ENCODE measurements at places on chromosomes 12 and 14.
A peak's percentile ranks its signal among the peaks of the same experiment; 100 is the strongest.

GRCh38 chr12:14307004-14307403 lies 58.5 kb upstream of the ATF7IP start:
- DNase-seq, result no peak

GRCh38 chr12:78420991-78421390 lies 443.6 kb upstream of the SYT1 start:
- no peak for DNase-seq

GRCh38 chr12:99311373-99311772 lies 336.2 kb upstream of the GARIN6 start:
- DNase-seq, result no peak

- DNase-seq, result no peak
Observed at GRCh38 chr12:63068857-63069442, 82.1 kb downstream of the AVPR1A start.

GRCh38 chr12:92304371-92305055 lies 158.9 kb upstream of the BTG1 start:
- no peak for DNase-seq

- DNase-seq, result no peak
Observed at GRCh38 chr12:468671-469389, 9.1 kb downstream of the B4GALNT3 start.

- DNase-seq, result no peak
Observed at GRCh38 chr14:41154143-41154807, 452.4 kb upstream of the LRFN5 start.

- no peak for DNase-seq
Observed at GRCh38 chr12:51740536-51740935, 108.0 kb downstream of the FIGNL2 start.

GRCh38 chr14:61048640-61049039 lies 67.6 kb downstream of the SLC38A6 start:
- no peak for DNase-seq

- DNase-seq, result peak; percentile 36
Observed at GRCh38 chr12:98594050-98594835, 757 bp downstream of the SLC25A3 start.

GRCh38 chr12:24632466-24632865 lies 316.4 kb downstream of the BCAT1 start:
- no peak for DNase-seq

- no peak for DNase-seq
Observed at GRCh38 chr12:24977711-24978110, 28.8 kb upstream of the BCAT1 start.

GRCh38 chr12:6049992-6050391 lies 74.5 kb downstream of the VWF start:
- DNase-seq, result no peak

- DNase-seq, result no peak
Observed at GRCh38 chr12:15837141-15837790, 44.9 kb upstream of the STRAP start.

DNA sequence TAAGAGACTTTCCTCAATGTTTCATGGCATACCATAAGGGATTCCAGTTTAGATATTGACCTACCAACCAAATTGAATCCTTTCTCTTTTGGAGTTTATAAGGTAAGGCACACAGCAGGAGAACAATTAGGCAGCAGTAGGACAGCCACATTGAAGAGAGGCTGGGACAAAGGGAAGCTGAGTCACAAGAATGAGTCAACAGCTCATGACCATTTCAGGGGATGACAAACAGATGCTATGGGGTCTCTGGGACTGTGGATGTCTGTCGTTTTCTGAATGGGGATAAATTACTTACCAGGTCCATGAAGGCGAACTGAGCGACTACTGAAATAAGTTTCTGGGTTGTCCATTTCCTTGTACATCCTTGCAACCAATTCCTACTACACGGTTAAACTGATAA lies 48.6 kb upstream of the E2F7 start:
- no peak for DNase-seq

DNA sequence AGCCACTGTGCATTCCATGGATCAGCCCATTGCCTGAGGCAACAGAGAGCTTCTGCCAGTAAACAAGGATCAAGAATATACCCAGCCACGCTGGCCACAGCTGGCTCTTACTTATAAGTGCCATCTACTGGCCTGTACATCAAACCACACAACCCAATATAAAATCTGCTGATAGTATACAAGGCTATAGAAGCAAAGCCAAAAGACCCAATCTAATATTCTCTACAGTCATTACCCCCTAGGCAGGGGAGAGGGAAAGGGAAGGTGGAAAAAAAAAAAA lies 4.4 kb upstream of the FAM186B start:
- no peak for DNase-seq

GRCh38 chr12:92105676-92106075 lies 40.0 kb downstream of the BTG1 start:
- DNase-seq, result no peak

GRCh38 chr12:108856170-108856427 lies 1.3 kb downstream of the SSH1 start:
- DNase-seq, result no peak

DNA sequence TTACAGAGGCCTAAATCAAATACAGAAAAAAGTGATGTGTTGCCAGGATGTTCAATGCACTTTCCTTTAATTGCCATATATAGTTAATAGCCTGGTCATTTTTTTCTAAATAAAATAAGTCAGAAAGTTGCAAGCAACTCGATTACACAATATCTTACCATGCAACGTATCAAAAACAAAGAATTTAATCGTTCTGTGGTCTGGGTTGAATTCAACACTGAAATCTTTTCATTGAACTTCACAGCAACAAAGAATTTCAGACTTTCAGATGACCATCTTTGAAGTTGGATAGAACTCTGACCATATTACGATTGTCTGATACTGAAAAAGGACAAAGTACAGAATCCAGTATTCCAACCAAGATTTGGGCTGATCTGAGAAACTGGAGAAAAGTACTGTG lies 231.9 kb downstream of the SLC25A21 start:
- DNase-seq, result no peak

- no peak for DNase-seq
Observed at GRCh38 chr14:83347874-83348273, 1814.2 kb upstream of the SEL1L start.

DNA sequence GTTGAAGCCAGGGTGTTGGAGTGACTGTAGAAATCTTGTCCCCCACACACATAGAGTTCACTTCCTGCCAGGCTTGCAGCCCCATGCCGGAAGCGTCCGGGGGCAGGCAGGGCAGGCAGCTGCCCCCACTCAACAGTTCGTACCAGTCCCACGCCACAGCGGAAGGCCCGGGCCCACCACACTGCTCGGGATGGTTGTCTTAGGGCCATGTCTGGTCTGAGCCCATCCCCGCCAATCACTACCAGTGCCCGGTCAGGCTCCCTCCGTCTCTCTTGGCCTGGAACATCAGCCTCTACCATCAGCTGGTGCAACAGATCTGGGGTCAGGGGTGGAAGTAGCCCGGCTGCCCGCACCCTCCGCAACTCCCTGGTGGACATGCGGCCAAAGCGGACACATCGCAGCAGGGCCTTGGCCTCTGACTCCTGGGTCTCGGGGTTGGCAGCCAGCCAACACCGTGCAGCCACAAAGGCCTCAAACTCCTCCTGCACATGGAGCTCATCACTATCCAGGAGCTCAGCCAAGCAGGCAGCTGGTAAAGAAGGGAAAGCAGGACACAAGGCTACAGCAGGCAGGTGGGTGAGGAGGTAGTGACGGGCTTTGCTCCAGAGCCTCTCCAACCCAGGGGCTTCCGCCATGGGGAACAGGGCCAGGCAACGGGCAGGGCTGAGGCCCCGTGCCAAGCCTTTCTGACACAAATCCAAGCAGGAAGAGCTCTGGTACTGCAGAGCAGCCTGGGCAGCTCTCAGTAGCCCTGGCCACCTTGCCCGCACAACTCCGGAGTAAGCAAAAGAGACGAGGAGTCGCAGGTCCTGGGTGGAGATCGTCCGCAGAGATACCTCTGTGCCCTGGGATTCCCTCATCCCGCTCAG lies 5.9 kb downstream of the KLHL33 start:
- no peak for DNase-seq

DNA sequence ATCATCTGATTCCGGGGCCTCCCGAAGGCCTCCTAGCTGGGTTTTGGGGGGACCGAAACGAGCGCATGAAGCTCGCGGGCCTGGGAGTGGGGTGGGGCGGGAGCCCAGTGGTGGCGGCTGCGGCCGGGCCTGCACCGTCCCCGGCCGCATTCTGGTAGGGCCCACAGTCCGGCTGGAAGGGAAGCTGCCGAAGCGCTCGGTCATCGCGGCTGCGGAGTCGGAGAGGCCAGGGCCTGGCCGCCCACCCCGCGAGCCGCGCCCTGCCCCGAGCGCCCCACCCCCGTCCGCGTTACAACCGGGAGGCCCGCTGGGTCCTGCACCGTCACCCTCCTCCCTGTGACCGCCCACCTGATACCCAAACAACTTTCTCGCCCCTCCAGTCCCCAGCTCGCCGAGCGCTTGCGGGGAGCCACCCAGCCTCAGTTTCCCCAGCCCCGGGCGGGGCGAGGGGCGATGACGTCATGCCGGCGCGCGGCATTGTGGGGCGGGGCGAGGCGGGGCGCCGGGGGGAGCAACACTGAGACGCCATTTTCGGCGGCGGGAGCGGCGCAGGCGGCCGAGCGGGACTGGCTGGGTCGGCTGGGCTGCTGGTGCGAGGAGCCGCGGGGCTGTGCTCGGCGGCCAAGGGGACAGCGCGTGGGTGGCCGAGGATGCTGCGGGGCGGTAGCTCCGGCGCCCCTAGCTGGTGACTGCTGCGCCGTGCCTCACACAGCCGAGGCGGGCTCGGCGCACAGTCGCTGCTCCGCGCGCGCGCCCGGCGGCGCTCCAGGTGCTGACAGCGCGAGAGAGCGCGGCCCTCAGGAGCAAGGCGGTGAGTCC lies at the start of gene KLC1:
KLC1 (plus strand) TSS at position 528 of the 819 bp plus-strand sequence. CDS start 25,354 bp downstream, outside the sequence.
- peak; percentile 87 for DNase-seq

DNA sequence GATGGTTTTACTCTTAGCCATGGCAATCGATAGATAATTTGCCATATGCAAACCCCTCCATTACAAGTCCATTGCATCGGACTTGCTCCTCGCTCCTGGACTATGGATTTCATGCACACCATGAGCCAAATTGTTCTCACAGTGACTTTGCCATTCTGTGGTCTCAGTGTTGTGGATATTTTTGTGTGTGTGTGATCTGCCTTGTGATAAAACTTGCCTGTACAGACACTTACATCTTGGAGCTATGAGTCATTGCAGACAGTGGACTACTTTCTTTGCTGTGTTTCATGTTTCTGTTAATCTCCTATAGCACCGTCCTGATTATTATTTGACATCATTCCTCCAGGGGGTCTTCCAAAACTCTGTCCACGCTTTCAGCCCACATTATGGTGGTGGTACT lies 8.4 kb upstream of the OR4K13 start:
- DNase-seq, result no peak

- no peak for DNase-seq
Observed at GRCh38 chr12:93275589-93275988, 102.1 kb upstream of the NUDT4 start.

GRCh38 chr14:88987516-88987915 lies 163.1 kb downstream of the TTC8 start:
- DNase-seq, result no peak

GRCh38 chr14:59026081-59026480 lies 162.4 kb upstream of the DAAM1 start:
- DNase-seq, result no peak

- DNase-seq, result no peak
Observed at GRCh38 chr14:62269204-62269603, 507.0 kb downstream of the SNAPC1 start.

GRCh38 chr14:104843442-104844305 lies 21.4 kb upstream of the CEP170B start:
- DNase-seq, result no peak

- no peak for DNase-seq
Observed at GRCh38 chr12:55041345-55042055, 21.7 kb downstream of the NEUROD4 start.

DNA sequence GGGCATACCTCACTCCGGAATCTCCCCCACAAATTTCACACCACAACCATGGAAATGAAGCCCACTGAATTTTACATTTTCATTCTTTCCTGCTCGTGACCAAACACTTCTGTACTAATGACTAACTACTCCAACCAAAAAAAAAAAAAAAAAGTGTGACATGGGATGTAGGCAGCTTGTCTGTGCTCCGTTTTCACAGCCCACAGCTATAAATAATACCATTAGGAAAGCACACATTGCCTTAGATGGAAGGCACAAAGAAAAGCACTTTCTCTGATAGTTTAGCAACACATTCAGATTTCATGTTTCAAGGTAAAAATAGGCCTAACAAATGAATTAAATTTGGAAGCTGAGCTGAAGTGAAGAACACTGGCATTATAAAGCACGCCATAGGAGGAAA lies 42.5 kb downstream of the DUSP6 start:
- DNase-seq, result no peak

DNA sequence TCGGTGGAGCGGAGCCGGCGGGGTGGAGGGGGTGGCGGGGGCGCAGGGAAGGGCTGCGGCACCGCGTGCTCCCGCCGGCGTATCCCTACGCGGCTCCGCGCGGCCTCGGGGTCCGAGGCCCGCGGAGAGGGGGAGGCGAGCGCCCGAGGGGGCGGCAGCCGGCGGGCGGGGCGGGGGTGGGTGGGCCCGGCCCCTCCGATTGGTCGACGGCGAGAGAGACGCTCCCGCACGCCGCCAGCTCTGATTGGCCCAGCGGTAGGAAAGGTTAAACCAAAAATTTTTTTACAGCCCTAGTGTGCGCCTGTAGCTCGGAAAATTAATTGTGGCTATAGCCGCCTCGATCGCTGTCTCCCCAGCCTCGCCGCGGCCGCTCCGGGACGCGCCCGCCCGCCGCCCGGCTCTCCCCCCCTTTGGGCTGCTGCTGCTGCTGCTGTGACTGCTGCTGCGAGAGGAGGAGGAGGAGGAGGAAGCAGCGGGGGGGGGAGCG lies at the start of gene FOXG1:
FOXG1 (plus strand) TSS at position 319 of the 487 bp plus-strand sequence. CDS start 493 bp downstream, outside the sequence.
- no peak for DNase-seq

DNA sequence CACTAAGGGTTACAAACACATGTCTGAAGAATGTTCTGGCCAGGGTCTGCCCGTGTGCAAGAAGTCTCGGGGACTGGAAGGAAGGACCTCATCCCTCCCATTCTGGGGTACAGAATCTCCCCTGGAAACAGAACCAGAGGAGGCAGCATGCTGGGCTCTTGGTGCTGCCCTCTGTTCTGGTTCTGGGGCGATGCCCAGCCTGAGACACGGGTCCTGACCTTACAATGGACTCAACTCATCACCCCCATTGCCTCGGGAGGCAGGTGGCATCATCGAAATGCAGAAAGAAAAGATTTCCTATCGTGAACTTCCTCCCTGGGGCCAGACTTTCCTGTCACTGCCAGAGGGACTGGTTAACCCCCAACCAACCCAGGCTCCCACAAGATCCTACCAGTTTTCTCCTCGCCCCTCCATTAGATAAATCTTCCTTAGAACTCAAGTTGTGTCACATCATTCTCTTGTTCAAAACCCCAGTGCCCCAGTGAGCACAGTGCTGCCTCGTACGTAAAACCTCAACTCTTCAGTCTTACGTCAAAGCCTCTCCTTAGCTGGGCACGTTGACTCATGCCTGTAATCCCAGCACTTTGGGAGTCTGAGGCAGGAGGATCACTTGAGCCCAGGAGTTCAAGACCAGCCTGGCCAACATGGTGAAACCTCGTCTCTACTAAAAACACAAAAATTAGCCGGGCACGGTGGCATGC lies 52.1 kb downstream of the PSMA6 start:
- no peak for DNase-seq

DNA sequence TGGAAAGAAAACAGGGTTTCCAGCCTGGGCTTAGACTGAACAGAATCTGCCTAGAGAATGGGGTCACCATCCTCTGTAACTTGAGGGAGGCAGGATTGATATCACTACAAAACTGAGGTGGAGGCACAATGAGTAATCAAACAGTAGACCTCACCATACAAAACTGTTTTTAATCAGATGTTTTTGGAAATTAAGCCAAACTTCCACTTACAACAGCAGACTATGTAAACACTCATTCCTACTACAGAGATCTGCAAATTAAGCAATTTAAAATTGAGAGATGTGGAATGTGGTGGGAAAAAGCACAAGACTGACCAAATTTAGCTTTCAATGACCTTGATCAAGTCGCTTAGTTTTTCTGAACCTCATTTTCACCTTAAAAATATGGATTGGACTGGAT lies 104.3 kb upstream of the SLC38A4 start:
- no peak for DNase-seq

Measured in activated naive CD4-positive, alpha-beta T cell treated with anti-CD3 and anti-CD28 coated beads, Interleukin-2, amount 50 U/mL, for 16 hours (primary cell).